ENCODE measurements at places on chromosomes 13 and 19. TPM values are rescaled to one million over a fixed set of nuclear protein-coding genes. Genes with fewer than 3 reads are reported as not detected.

DNA sequence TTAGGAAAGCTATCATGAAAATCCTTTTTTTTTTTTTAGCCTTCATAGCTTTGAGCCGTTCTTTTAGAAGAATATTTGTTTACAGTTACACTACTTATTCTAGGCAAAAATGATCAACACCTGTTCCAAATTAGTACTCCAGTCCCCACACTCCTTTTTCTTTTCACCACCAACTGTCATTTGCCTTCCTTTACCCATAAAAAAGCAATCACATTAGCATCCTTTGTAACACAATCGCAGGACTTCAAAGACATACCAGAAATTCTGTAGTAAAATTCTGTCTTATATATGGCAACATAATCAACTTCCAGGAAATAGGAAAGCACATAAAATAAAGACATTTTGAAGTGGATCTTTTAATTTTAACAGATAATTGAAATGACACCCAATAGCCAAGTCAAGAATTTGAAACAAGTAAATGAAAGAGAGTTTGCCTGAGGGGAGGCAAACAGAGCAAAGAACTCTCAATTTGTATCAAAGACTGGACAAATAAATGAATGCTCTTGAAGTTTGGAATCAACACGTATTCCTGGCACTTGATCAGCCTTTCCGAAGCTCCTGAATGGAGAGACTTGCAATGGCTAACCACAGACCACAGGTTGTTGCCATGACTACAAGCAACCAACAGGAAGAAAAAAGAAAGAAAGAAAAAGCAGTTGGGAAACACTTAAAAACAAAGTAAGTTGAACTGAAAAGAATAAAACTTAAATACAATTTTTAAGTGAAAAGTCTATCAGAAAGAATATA lies 206.8 kb downstream of the PCDH9 start:
- DNase-seq = no peak
- H3K4me1 ChIP-seq = peaks cover 10% of the 10 kb centered on the region
- no peaks in the 10 kb centered on the region for H3K36me3 ChIP-seq
- no peaks in the 10 kb centered on the region for H3K27me3 ChIP-seq
- H3K27ac ChIP-seq = peak overlapping the region; percentile 74

DNA sequence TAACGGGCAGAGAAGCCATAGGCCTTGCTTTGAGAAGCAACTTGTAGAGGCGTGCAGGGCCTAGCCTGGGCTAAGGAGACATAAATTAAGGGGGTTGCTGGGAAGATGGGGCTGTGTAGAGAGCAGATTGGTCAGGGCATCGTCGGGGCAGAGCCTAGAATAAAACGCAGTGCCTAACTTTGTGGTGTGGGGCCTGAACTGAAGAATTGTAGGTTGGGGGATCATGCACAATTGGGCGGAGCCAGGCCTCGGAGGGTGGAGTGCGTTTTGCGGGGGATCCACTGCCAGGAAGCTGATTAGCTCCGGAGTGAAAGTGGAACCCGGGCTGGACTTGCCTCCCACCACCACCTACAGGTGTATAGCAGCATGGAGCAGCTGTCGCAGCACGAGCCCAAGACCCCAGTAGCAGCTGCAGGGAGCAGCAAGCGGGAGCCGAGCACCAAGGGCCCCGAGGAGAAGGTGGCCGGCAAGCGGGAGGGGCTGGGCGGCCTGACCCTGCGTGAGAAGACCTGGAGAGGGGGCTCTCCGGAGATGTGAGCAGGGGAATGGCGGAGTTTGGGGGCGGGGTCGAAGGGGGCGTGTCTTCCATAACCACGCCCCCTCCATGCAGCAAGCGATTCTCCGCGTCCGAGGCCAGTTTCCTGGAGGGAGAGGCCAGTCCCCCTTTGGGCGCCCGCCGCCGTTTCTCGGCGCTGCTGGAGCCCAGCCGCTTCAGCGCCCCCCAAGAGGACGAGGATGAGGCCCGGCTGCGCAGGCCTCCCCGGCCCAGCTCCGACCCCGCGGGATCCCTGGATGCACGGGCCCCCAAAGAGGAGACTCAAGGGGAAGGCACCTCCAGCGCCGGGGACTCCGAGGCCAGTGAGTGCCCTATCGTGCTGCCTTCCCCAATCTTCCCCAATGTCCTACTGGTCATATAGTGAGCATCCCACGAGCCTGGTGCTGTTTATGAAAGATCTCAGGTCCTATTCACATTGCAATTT lies 13.8 kb downstream of the DNASE2 start:
- H3K27ac ChIP-seq = no peak overlapping the region
- peaks cover 11% of the 10 kb centered on the region for H3K27me3 ChIP-seq
- no peak for DNase-seq
- H3K36me3 ChIP-seq = peaks cover 2% of the 10 kb centered on the region
- peak overlapping the region; percentile 52 for H3K4me3 ChIP-seq
- peaks cover 3% of the 10 kb centered on the region for H3K4me1 ChIP-seq

- H3K36me3 ChIP-seq = no peaks in the 10 kb centered on the region
- peaks cover 9% of the 10 kb centered on the region for H3K4me1 ChIP-seq
- H3K27ac ChIP-seq = no peak overlapping the region
- no peak overlapping the region for H3K4me3 ChIP-seq
- DNase-seq = no peak
Observed at GRCh38 chr13:100680131-100680530, 5.5 kb upstream of the TMTC4 start.

DNA sequence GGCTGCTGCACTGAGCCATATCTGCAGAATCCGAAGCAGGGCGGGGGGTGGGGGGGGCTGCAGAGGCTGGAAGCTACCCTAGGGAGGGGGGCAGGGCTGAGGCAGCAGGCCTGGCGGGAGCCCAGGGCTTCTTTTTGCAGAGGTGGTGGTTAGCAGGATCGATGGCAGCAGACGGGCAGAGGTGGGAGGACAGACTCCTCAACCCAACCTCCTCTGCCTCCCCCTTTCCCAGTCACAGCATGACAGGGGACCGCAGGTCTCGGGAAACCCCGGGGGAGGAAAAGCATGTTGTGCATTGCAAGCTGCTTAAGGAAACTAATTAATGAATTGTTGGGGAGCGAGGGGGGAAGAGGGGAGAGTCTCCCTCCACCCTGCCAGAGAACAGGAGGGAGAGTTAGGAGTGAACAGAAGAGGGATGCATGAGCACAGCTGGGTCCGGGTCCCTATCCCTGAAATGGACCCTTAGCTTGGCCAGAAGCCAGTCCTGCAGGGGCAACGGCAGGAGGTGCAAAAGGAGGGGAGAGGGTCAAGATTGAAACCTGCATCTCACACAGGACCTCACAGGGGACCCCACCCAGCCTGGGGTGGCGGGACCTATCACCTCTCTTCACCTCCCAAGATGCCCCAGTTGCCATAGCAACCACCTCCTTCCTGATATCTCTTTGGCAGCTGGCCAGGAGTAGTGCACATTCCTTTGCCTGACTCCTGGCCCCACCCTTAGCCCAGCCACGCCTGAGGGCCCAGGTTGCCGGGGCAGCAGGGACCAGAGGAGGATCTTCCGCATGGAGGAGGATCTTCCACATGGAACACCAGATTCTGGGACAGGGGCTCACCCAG lies 1.8 kb downstream of the FXYD7 start:
- peaks cover 42% of the 10 kb centered on the region for H3K4me1 ChIP-seq
- peaks cover 14% of the 10 kb centered on the region for H3K27me3 ChIP-seq
- no peak overlapping the region for H3K4me3 ChIP-seq
- H3K27ac ChIP-seq = no peak overlapping the region

DNA sequence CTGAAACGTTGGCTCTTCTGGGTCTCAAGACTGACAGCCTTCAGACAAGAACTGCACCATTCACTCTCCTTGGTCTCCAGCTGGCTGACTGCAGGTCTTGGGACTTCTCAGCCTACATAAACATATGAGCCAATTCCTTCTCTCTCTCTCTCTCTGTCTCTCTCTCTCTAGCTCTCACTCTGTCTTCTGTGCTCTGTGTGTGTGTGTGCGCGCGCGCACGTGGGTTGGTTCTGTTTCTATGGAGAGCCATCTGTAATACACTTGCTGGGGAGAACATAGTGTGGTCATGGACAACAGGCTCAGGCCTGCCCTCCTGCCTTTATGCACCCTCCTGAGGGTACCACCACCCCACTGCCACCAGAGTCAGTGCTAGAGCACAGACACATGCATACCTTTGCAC lies 13.7 kb upstream of the SERPINE3 start:
- peaks cover 19% of the 10 kb centered on the region for H3K4me1 ChIP-seq
- no peaks in the 10 kb centered on the region for H3K36me3 ChIP-seq
- peaks cover 2% of the 10 kb centered on the region for H3K27me3 ChIP-seq
- H3K4me3 ChIP-seq = no peak overlapping the region

DNA sequence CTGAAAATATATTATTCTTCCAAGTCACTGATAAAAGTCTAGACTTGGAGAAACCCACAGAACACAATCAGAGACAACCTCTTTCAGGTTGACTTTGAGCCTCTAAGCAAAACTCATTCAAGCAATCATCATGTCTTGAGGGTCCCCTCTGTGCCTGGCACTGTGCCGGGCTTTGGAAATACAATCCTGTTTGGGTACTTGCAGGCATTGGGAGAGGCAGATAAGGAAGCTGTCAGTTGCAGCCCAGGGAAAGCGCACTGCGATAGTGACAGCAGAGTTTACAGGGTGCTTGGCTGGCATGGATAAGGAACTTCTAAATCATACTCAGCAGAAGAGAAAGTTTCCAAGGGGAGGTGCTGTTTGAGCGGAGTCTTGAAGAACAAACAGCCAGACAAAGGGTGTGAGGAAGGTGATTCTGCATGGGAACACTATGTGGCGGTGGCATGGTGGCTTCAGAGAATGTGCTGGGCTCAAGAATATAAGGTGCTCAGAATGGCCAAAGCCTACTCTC lies 9.1 kb downstream of the SERP2 start:
- H3K4me3 ChIP-seq = no peak overlapping the region
- H3K27me3 ChIP-seq = no peaks in the 10 kb centered on the region
- DNase-seq = no peak

DNA sequence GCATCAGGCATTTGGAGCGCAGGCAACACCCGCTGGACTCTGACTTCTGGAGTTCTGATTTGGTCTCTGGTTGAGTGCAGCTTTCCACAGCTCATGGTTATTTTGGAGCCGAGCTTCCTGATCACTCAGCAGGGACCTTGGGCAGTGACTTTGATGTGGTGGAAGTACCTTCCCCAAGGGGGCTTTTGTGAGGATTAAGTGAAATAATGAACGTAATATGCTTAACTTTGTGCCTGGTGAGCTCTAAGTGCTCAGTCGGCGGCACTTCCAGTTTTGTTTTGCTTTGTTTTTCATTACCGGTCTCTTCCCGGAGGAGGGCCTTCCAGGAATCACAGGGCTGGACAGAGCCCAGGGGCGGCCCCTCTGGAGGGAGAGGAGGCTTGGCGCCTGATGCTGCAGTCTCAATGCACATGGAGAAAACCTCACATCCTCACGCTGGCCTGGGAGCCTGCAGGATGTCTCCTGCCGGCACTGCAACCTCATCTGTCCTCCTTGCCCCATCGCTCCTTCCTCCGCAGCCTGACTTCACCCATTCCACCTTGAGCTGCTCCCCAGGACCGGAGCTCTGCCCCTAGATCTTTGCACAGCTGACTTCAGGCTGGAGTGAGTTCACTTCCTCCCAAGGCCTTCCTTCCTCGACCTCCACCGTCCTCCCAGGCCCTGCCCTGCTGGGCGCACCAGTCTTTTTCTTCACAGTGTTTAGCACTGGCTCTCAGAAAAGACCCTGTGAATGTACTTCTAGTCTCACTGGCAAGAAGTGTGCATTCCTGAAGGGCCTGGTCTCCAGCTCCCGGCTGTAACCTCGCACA lies 1.5 kb downstream of the PLEKHF1 start:
- H3K27ac ChIP-seq = peak overlapping the region; percentile 97
- peak overlapping the region; percentile 77 for H3K4me3 ChIP-seq
- H3K4me1 ChIP-seq = peaks cover 67% of the 10 kb centered on the region
- H3K36me3 ChIP-seq = peaks cover 9% of the 10 kb centered on the region
- DNase-seq = no peak

DNA sequence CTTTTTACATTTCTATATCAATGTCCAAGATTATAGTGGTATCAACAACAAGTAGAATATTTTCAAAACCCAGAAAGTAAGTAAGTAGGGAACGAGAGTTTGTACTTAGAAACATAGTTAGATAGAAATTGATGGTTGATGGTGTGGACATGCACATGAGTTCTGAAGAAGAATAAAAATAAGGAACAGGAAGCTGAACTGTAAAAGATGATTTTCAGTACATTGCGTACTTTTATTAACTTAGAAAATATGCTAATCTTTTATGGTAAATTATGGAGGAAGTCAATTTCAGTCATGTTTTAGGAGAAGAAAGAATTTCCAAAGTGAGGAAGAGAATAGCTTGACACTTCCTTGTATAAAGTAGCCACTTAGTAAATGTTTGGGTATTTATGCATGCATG lies 12.3 kb upstream of the GPR18 start:
- peaks cover 4% of the 10 kb centered on the region for H3K36me3 ChIP-seq
- no peak for DNase-seq
- H3K27ac ChIP-seq = no peak overlapping the region
- no peaks in the 10 kb centered on the region for H3K27me3 ChIP-seq

DNA sequence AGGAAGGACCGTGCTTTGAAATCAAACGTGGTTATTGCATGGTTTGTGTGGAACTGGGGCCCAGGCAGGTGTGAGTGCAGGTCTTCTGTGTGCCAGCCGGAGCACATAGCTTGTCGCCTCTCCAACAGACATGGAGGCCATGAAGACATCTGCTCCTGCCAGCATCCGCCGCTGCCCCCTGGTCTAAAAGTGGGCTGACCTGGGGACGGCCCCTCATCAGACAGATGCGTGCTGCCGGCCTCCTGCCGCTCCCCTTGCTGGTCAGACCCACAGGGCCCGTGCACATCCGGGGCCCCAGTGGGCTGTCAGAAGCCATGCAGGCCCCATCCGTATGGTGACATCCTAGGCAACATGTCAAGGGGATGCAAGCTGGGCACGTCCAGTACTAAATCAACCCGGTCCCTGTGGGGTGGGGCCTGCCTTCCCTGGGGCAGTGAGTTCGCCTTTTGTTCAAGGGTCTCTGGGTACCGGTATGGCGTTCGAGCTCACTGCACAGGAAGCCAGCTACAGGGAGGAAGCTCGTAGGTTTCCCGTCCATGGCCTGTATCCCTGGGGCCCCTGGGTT lies 88.0 kb upstream of the MCF2L start:
- H3K36me3 ChIP-seq = peaks cover 5% of the 10 kb centered on the region
- no peak overlapping the region for H3K4me3 ChIP-seq
- H3K4me1 ChIP-seq = peaks cover 6% of the 10 kb centered on the region
- H3K27me3 ChIP-seq = no peaks in the 10 kb centered on the region

GRCh38 chr19:5672708-5673459 lies 7.4 kb downstream of the MICOS13 start:
- H3K36me3 ChIP-seq = peaks cover 1% of the 10 kb centered on the region
- H3K27me3 ChIP-seq = no peaks in the 10 kb centered on the region
- no peak for DNase-seq
- H3K4me3 ChIP-seq = no peak overlapping the region
- no peaks in the 10 kb centered on the region for H3K4me1 ChIP-seq
- no peak overlapping the region for H3K27ac ChIP-seq

GRCh38 chr13:107462501-107462900 lies 752.8 kb downstream of the LIG4 start:
- H3K27ac ChIP-seq = no peak overlapping the region
- H3K4me1 ChIP-seq = peaks cover 58% of the 10 kb centered on the region
- DNase-seq = no peak
- H3K27me3 ChIP-seq = no peaks in the 10 kb centered on the region
- no peak overlapping the region for H3K4me3 ChIP-seq
- H3K36me3 ChIP-seq = no peaks in the 10 kb centered on the region

TEX26 gene
- not detected for total RNA-seq
